Colonic mucosa (tissue), 4 donors: ENCODE measurements at places on chromosomes 3 and 15. TPM values are rescaled to one million over a fixed set of nuclear protein-coding genes. Genes with fewer than 3 reads are reported as not detected.

- H3K36me3 ChIP-seq = no peaks in the 10 kb centered on the region
- no peaks in the 10 kb centered on the region for H3K4me1 ChIP-seq
- DNase-seq = no peak
- H3K27me3 ChIP-seq = no peaks in the 10 kb centered on the region
These were observed 78.2 kb downstream of the NEDD4 start for GRCh38 chr15:55915221-55915620.

GRCh38 chr3:52324676-52325075, 8.6 kb downstream of the DNAH1 start:
- no peak overlapping the region for H3K27ac ChIP-seq
- no peak overlapping the region for H3K4me3 ChIP-seq
- H3K27me3 ChIP-seq = no peaks in the 10 kb centered on the region
- H3K36me3 ChIP-seq = no peaks in the 10 kb centered on the region

DNA sequence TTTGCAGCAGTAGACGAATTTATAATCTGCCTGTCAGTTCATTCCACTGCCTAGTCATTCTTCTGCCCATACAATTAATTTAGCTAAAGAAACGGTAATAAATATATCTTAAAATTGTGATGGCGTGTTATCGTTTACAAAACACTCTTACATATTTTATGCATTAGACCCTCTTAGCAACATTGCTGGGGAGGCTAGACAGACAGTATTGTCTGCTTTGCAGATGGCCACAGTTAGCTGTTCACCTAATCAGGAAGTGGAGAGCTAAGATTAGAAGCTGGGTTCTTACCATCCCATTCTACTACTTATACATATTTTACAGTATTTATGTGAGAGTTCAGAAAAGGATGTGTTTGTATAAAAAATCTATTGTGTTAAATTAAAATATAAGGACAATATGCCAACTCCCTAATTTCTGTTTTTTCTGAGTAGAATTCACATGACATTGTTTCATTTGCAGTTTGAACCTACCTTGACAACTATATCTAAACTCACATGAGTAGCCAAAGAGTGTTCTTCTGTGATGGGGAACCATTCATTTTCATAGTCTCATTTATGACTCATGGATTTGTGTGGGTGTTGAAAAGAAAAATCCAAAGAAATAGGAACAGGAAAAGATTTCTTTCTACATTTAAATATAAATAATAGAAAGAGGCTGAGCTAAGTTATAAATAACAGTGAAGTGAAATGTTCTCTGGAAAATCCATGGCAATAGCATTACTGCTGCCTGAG, 41.7 kb upstream of the C3orf80 start:
- no peaks in the 10 kb centered on the region for H3K27me3 ChIP-seq
- no peak overlapping the region for H3K27ac ChIP-seq
- H3K4me1 ChIP-seq = no peaks in the 10 kb centered on the region
- no peak overlapping the region for H3K4me3 ChIP-seq
- H3K36me3 ChIP-seq = no peaks in the 10 kb centered on the region

Gene TRIM42
- not detected for total RNA-seq

Gene DUT
- total RNA-seq = 153 TPM

- H3K27ac ChIP-seq = no peak overlapping the region
- H3K4me1 ChIP-seq = no peaks in the 10 kb centered on the region
- H3K27me3 ChIP-seq = no peaks in the 10 kb centered on the region
These were observed 44.0 kb downstream of the ANAPC13 start for GRCh38 chr3:134441821-134442220.

Gene TMEM40
- not detected for total RNA-seq

Gene CEMIP
- 2.9 TPM for total RNA-seq

- H3K4me1 ChIP-seq = no peaks in the 10 kb centered on the region
- no peak for DNase-seq
- H3K4me3 ChIP-seq = no peak overlapping the region
- H3K27me3 ChIP-seq = no peaks in the 10 kb centered on the region
These were observed 4.6 kb upstream of the SKIL start for GRCh38 chr3:170352936-170353335.

DNA sequence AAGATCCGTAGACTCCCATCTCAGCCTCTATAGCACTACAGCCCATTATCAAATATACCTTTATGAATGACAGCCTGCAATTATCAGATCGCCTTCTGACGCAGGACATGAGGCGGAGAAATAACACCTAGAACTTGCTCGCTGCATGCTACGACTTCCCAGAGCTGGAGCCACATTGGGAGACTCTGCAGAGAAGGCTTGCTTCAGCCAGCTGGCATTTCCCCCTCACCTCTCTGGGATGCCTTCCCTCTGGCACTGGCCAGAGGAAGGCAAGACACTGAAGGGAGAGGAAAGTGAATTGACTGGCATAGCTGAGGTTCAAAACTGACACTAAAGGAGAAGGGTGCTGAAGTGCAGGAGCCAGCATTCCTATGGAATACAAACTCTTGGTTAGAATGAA, 131.7 kb downstream of the GABRB3 start:
- no peak overlapping the region for H3K27ac ChIP-seq
- H3K4me1 ChIP-seq = no peaks in the 10 kb centered on the region
- no peaks in the 10 kb centered on the region for H3K36me3 ChIP-seq
- DNase-seq = no peak
- no peaks in the 10 kb centered on the region for H3K27me3 ChIP-seq

DNA sequence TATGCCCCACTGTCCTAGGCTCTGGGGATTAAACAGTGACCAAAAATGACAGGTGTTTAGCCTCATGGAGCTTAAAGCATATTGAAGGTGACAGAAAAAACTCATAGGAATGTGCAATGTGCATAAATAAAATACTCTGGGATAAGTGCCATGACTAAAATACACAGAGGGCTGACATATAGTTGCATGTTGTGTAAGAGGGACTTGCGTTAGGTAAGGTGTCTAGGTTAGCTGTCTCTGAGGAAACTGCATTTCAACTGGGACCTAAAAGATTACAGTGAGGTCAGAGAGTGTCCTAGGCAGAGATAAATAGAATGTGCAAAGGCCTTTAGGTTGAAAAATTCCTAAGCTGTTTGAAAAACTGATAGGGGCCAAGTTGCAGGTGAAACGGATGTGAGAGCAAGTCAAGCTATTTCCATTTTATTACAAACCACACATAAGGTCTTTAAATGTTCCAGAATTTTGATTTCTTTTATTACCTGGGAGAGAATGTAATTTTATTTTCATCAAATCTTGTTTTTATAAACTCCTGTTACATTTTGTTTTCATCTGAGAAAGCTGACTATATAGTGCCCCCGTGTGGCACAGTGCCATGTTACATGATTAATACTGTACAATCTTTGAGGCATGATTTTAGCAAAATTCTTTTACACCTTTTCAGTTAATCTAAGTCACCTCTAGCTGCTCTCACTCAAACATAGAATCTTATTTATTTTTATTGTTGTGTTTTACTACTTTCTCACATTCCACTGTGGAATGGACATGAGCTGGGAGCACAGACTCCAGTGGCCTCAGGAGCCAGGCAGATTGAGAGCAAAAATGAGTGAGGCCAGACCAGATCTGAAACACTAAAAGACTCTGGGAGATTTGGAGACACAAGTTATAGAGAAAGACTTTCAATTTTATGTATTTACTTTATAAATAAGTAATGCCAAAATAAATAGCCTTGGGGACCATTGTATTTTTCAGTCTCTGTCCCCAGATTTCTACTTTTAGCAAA, 259.6 kb upstream of the ZNF717 start:
- H3K4me3 ChIP-seq = no peak overlapping the region
- H3K27me3 ChIP-seq = no peaks in the 10 kb centered on the region
- peak; percentile 20 for DNase-seq
- H3K36me3 ChIP-seq = no peaks in the 10 kb centered on the region

GRCh38 chr15:63532307-63532744, 27.9 kb downstream of the USP3 start:
- no peak overlapping the region for H3K27ac ChIP-seq
- H3K4me1 ChIP-seq = no peaks in the 10 kb centered on the region
- H3K36me3 ChIP-seq = no peaks in the 10 kb centered on the region
- no peak for DNase-seq
- no peaks in the 10 kb centered on the region for H3K27me3 ChIP-seq
- no peak overlapping the region for H3K4me3 ChIP-seq

GRCh38 chr3:195760345-195761122, 39.8 kb downstream of the MUC20 start:
- peaks cover 3% of the 10 kb centered on the region for H3K36me3 ChIP-seq
- no peak for DNase-seq
- H3K27me3 ChIP-seq = peaks cover 4% of the 10 kb centered on the region
- H3K4me3 ChIP-seq = no peak overlapping the region
- H3K27ac ChIP-seq = no peak overlapping the region

GRCh38 chr3:196287090-196287439, 461 bp downstream of the PCYT1A start:
- H3K27me3 ChIP-seq = no peaks in the 10 kb centered on the region
- peak overlapping the region; percentile 94 for H3K27ac ChIP-seq
- peaks cover 6% of the 10 kb centered on the region for H3K4me1 ChIP-seq

- DNase-seq = peak; percentile 45
- H3K4me1 ChIP-seq = no peaks in the 10 kb centered on the region
- H3K36me3 ChIP-seq = no peaks in the 10 kb centered on the region
- no peak overlapping the region for H3K27ac ChIP-seq
- H3K4me3 ChIP-seq = no peak overlapping the region
These were observed 11.8 kb upstream of the PP2D1 start for GRCh38 chr3:20023623-20024405.

- H3K27me3 ChIP-seq = no peaks in the 10 kb centered on the region
- no peak overlapping the region for H3K4me3 ChIP-seq
- peak; percentile 84 for DNase-seq
- no peaks in the 10 kb centered on the region for H3K4me1 ChIP-seq
These were observed 16.1 kb downstream of the BDH1 start for GRCh38 chr3:197539651-197540051.

GRCh38 chr3:175357758-175358157, 498.6 kb downstream of the NAALADL2 start:
- no peaks in the 10 kb centered on the region for H3K4me1 ChIP-seq
- no peaks in the 10 kb centered on the region for H3K27me3 ChIP-seq
- no peak overlapping the region for H3K4me3 ChIP-seq
- no peak for DNase-seq

Gene RETNLB
- total RNA-seq = 97.9 TPM

Gene PRR20G
- total RNA-seq = not detected

Gene VPS33B
- 18.0 TPM for total RNA-seq

Gene SLC35G2
- 1.2 TPM for total RNA-seq

Gene GOLGA8H
- total RNA-seq = not detected

Gene IL5RA
- 0.15 TPM for total RNA-seq

GRCh38 chr3:170440344-170440743, 21.7 kb downstream of the CLDN11 start:
- H3K27me3 ChIP-seq = no peaks in the 10 kb centered on the region
- H3K4me3 ChIP-seq = no peak overlapping the region
- no peak for DNase-seq

Gene CHRNA3
- 3.5 TPM for total RNA-seq

GRCh38 chr3:128322030-128323022, 144.4 kb downstream of the DNAJB8 start:
- H3K27me3 ChIP-seq = no peaks in the 10 kb centered on the region
- H3K4me1 ChIP-seq = no peaks in the 10 kb centered on the region
- no peak overlapping the region for H3K27ac ChIP-seq
- no peaks in the 10 kb centered on the region for H3K36me3 ChIP-seq

DNA sequence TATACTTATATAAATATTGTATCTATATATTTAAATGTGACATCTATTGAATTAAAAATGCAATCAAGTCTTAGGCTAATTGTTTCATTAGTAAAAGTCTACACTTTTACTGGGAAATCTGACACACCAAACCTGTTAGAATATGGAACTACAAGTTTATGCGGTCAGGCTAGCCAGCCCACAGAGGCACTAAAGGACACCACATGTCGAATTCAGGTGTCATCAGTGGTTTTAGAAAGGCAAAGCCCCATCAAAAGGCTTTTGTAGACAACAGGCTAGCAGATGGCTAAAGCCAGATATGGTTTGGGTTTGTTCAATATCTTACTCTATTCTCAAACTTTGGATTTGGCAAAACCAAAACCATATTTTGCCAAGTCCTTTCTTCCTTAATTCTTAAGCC, 411.0 kb downstream of the MECOM start:
- DNase-seq = no peak
- no peak overlapping the region for H3K27ac ChIP-seq
- no peaks in the 10 kb centered on the region for H3K36me3 ChIP-seq
- no peaks in the 10 kb centered on the region for H3K4me1 ChIP-seq
- no peak overlapping the region for H3K4me3 ChIP-seq
- no peaks in the 10 kb centered on the region for H3K27me3 ChIP-seq

- H3K4me1 ChIP-seq = no peaks in the 10 kb centered on the region
- no peak overlapping the region for H3K4me3 ChIP-seq
- H3K27ac ChIP-seq = no peak overlapping the region
- no peak for DNase-seq
These were observed 596.9 kb downstream of the ZBBX start for GRCh38 chr3:166783206-166783605.

GRCh38 chr3:37872413-37873160, 10.9 kb downstream of the CTDSPL start:
- no peaks in the 10 kb centered on the region for H3K36me3 ChIP-seq
- no peaks in the 10 kb centered on the region for H3K27me3 ChIP-seq
- no peaks in the 10 kb centered on the region for H3K4me1 ChIP-seq
- no peak for DNase-seq

DNA sequence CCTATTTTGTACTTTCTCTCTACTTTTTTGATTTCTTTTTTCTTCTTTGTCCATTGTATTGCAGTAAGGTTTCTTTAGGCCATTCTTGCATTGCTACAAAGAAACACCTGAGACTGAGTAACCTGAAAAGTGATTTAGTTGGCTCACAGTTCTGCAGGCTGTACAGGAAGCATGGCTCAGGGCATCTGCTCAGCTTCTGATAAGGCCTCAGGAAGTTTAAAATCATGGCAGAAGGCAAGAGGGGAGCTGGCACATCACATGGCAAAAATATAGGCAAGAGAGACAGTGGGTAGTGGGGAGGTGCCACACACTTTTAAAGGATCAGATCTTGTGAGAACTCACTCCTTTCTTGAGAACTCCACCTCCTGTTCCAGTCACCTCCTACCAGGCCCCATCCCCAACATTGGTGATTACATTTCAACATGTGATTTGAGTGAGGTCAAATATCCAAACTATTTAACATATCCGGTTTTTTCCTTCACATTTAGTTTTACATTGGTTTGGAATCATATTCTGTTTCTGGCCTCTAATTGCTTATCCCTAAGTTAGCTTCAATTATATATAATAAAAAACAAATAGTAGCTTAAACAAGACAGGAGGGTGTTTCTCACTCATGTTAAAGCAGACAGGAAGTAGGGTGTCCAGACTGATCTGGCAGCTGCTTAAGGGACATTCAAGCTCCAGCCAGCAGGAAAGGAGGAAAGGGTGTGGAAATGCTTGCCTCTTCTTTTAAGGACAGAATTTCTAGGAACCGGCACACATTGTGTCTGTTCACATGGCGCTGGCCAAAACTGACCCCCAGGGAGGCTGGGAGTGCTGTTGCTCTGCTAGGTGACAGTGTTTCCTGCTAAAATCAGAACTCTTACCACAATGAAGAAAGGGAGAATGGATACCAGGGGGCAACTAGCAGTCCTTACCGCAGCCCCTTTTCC, 28.8 kb upstream of the SKOR1 start:
- H3K4me3 ChIP-seq = no peak overlapping the region
- DNase-seq = no peak
- no peaks in the 10 kb centered on the region for H3K4me1 ChIP-seq
- H3K36me3 ChIP-seq = no peaks in the 10 kb centered on the region
- no peaks in the 10 kb centered on the region for H3K27me3 ChIP-seq
- no peak overlapping the region for H3K27ac ChIP-seq
